Stimulated activated naive CD4-positive, alpha-beta T cell (primary cell): ENCODE measurements at places on chromosomes 6 and 20.

GRCh38 chr6:145743332-145743731, 8.0 kb upstream of the EPM2A start:
- no peak for DNase-seq

DNA sequence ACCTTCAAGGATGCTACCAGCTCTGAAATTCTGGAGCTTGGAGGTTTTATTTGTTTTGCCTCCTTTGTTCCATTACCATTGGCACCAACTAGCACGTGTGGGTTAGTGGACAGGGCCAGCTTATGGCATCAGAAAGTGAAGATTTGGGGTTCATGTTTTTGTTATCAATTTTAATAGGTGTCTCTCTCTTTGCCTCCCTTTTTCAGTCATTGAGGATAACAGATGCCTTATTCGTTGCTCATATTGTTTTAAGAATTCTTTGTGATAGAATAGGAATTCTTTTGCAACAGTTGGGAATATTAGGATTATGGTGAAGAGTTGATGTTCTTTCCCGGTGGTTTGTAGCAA, 22.9 kb downstream of the TMC2 start:
- DNase-seq = no peak

DNA sequence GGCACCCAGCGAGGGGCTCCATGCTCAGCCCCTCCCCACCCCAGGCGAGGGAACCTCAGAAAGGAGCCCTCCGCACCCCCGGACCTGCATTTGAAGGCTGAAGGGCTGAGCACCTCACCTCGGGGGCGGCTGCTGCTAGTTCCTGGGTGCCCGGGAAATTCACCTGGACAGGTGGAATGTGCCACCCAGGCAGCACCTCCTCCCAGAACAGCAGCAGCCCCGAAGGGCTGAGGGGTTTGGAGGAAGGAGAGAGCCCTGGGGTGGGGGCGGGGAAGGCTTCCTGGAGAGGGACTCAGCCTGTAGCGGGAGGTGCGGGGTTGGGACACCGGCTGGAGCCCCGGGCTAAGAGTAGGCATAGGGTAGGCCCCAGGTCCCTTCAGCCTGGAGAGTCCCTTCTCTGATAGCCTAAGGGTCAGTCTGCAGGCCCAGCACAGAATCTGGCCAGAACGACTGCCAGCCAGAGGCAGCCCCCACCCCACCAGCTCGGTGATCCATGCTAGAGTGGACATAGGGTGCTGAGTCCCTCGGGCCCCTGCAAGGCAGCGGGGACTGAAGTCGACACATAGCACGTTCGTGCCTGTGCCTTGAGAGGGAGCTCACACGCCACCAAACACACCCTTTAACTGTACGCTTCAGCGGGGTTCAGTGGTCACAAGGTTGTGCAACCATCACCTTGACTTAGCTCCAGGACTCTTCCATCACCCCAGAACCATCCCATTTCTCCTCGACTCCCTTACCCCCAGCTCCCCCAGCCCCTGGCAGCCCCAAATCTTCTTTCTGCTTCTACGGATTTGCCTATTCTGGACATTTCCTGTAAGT, 180.9 kb downstream of the TAF4 start:
- no peak for DNase-seq

GRCh38 chr20:2320813-2321658, 25.2 kb downstream of the TGM3 start:
- DNase-seq = no peak

GRCh38 chr6:32949113-32949512, 3.8 kb downstream of the HLA-DMA start:
- no peak for DNase-seq

GRCh38 chr6:48150701-48151100, 39.7 kb upstream of the PTCHD4 start:
- DNase-seq = no peak
